ENCODE measurements at places on chromosomes 1 and 21.

DNA sequence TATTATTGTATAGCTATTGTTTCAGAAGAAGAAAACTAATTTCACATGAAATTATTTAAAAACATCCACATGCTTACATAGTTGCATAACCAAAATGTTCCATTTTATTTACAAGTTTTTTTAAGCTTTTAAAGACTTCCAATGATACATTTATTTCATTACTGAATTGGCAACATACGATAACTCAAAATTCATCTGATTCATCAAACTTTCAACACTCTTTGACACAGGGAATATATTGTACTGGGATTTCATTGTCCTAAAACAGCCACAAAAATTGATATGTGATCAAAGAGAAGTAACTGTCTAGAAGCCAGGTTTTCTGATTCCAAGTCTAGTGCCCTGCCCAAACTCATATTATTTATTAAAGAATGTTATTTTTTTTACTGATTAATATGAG is 131.4 kb upstream of the USP24 start:
- DNase-seq: no peak

DNA sequence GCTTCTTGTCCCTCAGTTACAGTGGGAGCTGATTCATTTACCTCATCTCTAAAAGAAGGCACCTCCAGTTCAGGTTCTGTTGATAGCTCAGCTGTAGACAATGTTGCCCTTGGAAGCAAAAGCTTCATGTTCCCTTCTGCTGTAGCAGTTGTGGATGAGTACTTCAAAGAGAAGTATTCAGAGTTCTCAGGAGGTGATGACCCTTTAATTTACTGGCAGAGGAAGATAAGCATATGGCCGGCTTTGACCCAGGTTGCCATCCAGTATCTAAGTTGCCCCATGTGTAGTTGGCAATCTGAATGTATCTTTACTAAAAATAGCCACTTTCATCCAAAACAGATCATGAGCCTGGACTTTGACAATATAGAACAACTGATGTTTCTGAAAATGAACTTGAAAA is 4.5 kb downstream of the ZBED6 start:
- DNase-seq: no peak

DNA sequence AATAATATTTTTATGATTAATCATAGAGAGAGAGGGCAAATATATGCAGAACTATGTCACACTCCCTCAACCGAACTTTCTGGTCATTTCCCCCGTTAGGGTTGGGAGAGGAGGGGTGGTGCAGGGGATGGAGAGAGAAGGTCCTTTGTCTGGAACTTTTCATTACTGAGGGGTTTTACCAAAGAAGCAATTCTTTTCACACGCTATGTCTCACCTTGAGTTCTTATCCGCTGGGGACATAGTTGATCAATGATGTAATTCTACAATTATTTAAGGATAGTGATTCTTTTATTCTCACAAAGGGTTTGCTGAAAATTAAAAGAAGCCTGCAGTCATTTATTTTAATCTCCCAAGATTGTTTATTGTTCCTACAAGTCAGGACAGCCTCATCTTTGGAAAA is 98.3 kb upstream of the RUNX1 start:
- DNase-seq: no peak

DNA sequence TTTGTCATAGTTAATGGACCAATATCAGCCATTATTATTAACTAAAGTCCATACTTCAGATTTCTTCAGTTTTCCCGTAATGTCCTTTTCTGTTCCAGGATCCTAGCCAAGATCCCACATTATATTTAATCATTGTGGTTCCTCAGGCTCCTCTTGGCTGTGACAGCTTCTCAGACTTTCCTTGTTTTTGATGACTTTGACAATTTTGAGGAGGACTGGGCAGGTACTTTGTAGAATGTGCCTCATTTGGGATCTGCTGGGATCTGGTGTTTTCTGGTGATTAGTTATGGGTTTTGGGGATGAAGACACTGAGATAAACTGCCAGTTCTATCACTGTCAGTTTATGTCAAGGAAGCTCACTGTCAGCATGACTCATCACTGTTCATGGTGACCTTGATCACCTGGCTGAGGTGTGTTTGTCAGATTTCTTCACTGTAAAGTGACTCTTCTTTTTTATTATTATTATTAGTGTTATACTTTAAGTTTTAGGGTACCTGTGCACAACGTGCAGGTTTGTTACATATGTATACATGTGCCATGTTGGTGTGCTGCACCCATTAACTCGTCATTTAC is 66.3 kb downstream of the PCBP3 start:
- no peak for DNase-seq

GRCh38 chr1:67777016-67777415 is 56.3 kb downstream of the GNG12 start:
- DNase-seq: no peak

DNA sequence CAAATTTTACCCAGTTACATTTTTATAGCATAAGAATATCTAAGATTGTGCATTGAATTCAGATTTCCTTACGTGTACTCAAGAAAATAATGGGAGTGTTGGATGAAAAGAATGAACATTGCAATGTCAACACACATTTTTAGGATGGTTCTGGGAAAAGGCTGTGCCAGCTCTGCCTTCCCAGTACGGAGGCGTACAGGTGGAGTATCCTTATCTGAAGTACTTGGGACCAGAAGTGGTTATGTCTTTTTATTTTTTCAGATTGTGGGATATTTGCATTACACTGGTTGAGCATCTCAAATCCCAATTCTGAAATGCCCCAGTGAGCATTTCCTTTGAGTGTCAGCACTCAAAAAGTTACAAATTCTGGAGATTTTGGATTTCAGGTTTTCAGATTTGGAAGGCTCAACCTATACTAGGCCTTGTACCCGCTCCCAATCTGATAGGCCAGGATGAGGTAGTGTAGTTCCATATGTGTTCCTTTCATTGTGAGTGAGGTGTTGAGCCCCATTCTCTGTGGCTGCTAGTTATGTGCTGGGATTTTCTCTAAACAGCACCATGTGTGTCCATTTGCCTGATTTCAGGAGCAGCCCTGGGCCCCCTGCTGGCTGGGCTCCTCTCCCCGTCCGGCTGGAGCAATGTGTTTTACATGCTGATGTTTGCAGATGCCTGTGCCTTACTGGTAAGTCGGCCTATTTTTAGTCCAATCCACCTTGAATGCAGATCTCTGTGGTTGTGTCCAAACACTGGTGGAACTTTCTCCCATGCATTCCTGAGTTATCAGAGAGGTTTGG is 60.8 kb downstream of the SLC37A1 start:
- no peak for DNase-seq

DNA sequence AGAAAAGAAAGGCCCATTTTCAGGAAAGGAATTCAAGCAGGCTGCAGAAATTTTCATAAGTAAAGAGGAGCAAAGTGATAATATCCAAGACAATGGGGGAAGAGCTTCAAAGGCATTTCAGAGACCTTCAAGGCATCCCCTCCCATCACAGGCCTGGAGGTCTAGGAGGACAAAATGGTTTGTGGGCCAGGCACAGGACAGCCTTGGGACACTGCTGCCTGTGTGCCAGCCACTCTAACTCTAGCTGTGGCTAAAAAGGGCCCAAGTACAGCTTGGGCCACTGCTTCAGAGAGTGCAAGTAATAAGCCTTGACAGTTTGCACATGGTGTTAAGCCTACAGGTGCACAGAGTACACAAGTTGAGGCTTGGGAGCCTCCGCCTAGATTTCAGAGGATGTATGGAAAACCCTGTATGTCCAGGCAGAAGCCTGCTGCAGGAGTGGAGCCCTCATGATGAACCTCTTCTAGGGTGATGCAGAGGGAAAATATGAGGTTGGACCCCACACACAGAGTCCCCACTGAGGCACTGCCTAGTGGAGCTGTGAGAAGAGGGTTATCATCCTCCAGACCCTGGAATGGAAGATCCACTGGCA is 51.8 kb upstream of the ZSWIM5 start:
- no peak for DNase-seq

DNA sequence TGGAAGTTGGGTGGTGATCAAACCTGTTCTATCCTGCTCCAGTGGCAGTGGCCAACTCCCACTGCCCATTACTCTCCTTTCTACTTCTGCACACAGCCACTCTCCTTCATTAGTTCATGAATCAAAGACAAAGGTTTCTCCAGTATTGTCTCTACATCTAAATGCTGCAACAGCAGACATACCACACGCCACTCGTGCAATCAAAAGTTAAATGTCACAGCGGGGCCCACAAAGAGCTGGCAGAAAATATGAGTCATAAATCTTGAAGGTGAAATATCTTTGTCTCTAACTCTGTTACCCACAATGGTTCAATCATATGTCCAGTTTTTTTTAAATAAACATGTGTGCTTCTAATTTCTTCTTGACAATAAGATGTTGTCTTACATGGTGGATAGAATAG is 13.3 kb downstream of the APCS start:
- DNase-seq: no peak

- DNase-seq: no peak
Observed at GRCh38 chr1:171263901-171264300, 15.6 kb downstream of the FMO1 start.

Data from left renal pelvis (tissue), 4 donors.